ENCODE measurements at places on chromosomes 3 and 15.

DNA sequence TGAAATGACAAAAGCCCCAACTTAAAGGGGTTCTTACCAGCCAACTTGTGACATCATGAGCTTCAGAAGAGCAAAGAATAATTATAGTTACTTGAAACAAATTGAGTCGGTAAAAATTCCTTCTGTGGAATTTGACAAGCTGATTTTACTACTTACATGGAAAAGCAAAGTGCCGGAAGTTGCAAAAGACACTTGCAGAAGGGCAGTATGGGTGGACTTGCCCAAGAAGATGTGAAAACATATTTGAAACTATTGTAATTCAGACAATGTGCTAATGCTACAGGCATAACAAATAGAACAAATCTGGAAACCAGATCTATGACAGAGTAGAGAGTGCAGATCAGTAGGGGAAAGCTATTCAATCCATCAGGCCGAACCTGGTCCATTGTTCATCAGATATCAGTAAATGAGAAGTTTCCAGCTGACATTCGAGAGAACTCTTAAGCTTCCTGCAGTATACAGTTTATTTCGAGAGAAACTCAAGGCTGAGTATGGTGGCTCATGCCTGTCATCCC is 2.5 kb upstream of the KIF7 start:
- peak; percentile 51 for DNase-seq

DNA sequence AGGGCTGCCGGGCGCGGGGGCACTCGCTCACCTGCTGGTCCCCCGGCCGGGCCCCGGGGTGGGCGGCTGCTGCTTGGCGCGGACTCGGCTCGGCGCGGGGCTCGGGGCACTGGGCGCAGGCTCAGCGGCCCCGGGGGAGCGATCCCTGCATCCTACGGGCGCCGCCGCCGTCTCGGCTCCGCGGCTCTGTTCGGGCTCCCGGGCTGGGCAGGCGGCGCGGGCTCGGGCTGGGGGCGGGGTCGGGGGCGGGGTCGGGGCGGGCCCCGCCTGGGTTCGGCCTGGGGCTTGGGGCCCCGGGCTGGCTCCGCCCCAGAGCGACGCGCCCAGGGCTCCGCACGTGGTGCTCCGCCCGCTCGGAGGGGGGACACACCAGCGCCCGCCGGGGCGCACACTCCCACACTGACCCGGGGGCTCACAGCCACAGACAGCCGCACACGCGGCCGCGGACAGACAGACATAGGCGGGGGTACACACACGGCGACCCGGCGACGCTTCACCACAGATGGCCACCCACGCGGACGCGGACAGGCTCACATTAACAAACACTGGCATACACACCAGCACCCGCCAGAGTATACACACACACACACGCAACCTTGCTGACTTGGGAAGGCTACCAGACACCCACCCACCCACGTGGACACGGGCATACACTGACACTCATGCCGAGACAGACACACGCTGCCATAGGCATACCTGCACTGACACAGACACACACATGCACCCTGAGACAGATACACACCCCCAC is at the start of gene SCN5A:
Gene SCN5A (minus strand): TSS at position 188 of the 748 bp plus-strand sequence. CDS start 16,380 bp downstream, outside the sequence.
- DNase-seq: peak; percentile 24

GRCh38 chr15:74050127-74050526 is 32.2 kb downstream of the GOLGA6A start:
- DNase-seq: no peak

DNA sequence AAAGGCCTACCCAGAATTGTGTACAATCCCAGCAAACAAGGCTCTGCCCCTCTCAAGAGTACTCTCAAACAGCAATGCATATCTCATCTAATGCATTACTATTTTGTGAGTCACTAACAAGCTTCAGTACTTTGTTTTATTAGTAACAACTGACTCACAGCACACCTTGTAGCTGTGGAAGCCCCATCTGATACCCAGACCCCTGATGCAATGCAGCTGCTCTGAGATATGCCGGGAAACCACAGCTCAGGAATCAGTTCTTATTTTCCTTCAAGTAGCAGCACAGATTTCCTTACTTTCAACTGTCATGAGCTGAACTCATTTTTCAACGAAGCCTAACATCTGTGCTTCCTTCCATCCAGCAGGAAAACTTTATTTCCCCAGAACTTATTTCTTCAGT is 37.8 kb downstream of the CCNL1 start:
- DNase-seq: peak; percentile 90

- DNase-seq: no peak
Observed at GRCh38 chr15:51119120-51119519, 24.4 kb upstream of the TNFAIP8L3 start.

DNA sequence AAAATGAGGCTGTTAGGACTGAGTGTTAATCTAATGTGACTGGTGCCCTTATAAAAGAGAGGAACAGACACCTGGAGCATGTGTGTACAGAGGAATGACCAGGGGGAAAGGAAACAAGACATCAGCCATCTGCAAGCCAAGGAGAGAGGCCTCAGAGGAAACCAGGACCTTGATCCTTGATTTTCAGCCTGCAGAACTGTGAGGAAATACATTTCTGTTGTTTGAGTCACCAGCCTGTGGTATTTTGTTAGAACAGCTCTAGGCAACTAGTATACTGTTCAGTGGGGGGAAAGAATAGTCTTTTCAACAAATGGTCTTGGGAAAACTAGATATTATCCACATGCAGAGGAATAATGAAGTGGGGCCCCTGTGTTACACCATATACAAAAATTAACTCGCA is 80.6 kb downstream of the CCR1 start:
- peak; percentile 86 for DNase-seq

DNA sequence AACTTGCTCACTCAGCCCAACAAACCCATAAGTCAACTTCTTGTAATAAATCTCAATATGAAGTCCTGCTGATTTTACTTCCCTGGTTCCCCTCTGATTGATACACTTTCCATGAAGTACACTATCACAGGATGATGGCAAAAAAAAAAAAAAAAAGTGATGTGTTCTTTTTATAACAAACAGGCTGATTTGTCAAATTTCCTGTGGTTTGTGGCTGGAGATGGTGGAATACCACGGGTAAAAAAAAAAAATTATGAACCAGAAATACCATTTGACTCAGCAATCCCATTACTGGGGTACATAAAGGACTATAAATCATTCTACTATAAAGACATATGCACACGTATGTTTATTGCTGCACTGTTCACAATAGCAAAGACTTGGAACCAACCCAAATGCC is 10.7 kb upstream of the SERPINI2 start:
- DNase-seq: no peak

- no peak for DNase-seq
Observed at GRCh38 chr15:69522361-69522760, 69.7 kb downstream of the RPLP1 start.

DNA sequence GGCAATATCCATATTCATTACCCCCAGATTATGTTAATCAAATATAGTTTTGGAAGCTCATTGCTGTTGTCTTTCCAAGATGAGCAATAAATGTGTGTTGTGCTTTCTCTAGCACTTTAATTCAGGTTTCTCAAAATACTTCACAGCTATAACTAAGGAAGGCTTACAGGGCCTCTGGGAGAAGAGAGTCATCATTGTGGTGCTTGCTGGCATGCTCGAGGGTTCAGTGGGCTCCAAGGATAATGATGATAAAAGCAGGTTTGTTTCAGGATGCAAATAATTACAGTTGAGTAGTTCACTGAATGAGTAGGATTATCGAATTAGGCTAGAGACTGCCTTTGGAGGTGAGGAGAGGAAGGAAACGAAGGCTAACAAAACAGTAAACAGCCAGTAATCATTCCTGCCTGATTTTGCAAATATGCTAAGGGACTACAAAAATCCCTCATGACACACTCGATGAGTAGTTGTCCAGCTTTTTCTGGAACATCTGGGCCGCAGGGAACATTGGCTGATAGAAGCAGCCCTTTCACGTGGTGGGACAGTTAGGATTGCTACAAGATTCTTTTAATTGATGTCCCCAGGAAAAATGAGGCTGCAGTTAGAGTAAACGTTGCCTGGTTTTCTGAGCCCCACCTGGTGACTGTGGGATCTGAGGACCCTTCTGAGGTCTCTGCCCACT is 54.1 kb downstream of the SLC7A14 start:
- DNase-seq: peak; percentile 28

- DNase-seq: no peak
Observed at GRCh38 chr3:168088106-168088720, 7.5 kb downstream of the GOLIM4 start.

- peak; percentile 96 for DNase-seq
Observed at GRCh38 chr3:123834631-123835030, 49.5 kb downstream of the MYLK start.

DNA sequence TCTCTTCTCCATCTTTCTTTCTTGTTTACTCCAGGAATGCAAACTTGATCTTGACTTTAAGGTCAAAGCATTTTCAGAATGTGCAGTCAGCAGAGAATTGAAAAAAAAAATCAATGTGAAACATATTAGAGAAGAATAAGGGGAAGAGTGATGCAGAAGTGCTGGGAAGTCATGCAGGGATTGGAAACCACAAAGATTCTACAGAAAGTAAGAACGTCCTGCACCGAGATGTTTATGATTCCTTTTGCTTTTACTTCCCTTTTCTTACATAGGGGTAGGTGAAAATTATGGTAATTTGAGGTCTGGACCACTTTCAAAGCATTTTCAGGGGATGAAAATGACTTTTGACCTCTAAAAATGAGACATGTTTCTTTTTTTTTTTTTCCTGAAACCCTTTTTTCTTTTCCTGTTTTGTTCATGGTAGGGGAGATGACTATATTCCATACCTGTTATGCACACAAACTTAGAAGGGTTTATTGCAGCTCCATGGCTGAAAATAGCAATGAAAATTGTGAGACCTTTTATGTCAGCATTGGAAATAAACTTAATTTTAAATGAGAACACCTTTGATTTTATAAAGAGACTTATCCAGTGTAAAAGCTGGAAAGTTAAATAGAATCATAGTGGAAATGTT is 623.5 kb upstream of the TBL1XR1 start:
- peak; percentile 84 for DNase-seq

DNA sequence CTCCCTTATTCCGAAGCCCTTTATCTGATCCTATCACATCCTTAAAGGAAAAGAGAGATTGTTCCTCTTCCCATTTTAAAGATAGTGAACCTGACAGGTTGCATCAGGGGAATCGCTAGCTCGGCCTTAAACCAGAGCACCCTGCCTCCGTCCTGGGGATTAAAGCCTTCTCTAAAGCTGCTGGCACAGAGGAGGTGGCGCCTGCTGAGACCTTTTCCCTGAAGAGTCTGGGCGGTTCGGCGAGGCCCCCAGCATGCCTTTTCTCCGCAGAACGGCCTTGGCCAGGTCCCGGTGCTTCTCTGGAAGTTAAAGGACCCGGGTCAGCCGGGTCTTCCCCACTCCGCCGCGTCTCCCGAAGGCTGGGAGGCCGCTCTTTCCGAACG is 593 bp downstream of the FAM219B start:
- peak; percentile 16 for DNase-seq

GRCh38 chr15:88257311-88258092 is 963 bp upstream of the NTRK3 start:
- DNase-seq: no peak

- DNase-seq: no peak
Observed at GRCh38 chr15:47209591-47209990, 507.7 kb upstream of the SEMA6D start.

GRCh38 chr3:46132565-46132964 is 75.5 kb downstream of the CCR1 start:
- no peak for DNase-seq

GRCh38 chr3:30743641-30744317 is 137.4 kb downstream of the TGFBR2 start:
- DNase-seq: no peak

- DNase-seq: no peak
Observed at GRCh38 chr3:37751537-37751936, 110.1 kb upstream of the CTDSPL start.

GRCh38 chr3:27509376-27509775 is 25.2 kb upstream of the SLC4A7 start:
- no peak for DNase-seq

GRCh38 chr15:89490081-89490813 is 6.1 kb downstream of the RHCG start:
- no peak for DNase-seq

GRCh38 chr15:99613887-99614647 is 48.3 kb downstream of the MEF2A start:
- peak; percentile 32 for DNase-seq

DNA sequence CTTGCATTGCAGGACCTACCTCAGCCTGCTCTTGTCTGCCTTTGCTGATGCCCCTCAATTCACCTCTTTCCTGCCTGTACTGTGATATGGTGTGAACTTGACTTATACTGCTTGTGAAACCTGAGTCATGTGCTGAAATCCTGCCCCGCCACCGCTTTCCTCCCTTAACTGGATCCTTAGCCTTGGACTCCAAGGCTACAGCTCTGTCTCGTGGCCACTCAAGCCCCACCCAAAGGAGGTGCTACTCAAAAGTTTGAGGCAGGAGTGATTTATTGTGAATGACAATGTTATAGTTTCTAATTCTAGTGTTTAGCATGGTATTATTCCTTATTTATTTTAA is 56.1 kb downstream of the MYZAP start:
- peak; percentile 6 for DNase-seq

GRCh38 chr3:107674371-107674770 is 151.6 kb downstream of the BBX start:
- DNase-seq: no peak

DNA sequence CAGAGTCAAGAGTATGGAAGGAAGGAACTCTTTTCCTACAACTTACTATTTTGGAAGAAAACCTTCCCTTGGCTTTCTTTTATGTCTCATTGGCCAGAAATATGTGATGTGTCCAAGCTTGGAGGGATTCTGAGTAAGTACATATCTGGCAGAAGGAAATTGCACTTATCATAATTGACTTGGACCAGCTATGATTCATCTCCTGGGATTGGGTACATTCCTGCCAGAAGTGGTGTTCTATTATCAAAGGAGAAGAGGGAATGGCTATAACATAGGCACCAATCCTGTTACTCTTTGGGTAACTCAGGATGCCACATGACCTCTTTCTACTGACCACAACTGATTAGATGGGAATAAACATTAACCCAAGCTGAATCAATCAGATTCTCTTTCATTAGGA is 13.5 kb upstream of the DAZL start:
- peak; percentile 68 for DNase-seq

DNA sequence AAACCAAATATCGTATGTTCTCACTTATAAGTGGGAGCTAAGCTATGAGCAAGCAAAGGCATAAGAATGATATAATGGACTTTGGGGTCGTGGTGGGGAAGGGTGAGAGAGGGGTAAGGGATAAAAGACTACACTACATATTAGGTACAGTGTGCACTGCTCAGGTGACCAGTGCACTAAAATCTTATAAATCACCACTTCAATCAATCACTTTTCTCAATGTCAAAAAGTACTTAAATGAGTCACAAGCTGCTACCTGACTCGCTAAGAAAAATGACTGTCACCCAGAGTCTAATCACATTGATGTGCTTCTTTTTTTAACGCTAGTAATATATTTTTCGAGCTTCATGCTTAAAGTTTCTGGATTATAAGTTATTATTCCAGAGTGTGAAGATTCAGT is 95.5 kb downstream of the CBLB start:
- no peak for DNase-seq

DNA sequence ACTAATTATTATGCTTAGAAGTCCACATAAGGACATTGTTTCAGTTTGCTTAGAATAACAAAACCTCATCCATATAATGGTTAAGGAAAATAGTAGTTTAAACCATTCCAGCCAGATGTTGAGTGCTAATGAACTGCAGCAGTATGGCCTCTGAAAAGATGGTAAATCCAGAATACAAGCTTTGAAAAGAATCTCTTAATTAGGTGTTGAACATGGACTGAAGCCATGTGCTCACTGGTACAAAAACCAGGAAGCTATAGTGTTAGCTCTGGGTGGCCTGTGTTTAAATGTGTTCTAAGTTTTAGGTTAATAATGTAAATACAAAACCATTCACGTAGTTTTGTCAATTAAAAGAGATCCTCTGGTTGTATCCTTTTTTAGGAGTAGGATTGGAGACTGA is 78.2 kb downstream of the GALK2 start:
- no peak for DNase-seq

Measured in fibroblast of skin of right quadriceps (primary cell).